ENCODE measurements at places on chromosomes 2 and 18. TPM values are rescaled to one million over a fixed set of nuclear protein-coding genes. Genes with fewer than 3 reads are reported as not detected.

TOGARAM2 gene
- 0.53 TPM for total RNA-seq

HDHD2 gene
- total RNA-seq, result 26.5 TPM

MTA3 gene
- total RNA-seq, result 19.6 TPM

SPDYA gene
- under 0.01 TPM for total RNA-seq

GYPC gene
- total RNA-seq, result 71.8 TPM

TCF23 gene
- not detected for total RNA-seq

GCG gene
- not detected for total RNA-seq
